Naive thymus-derived CD8-positive, alpha-beta T cell (primary cell): ENCODE measurements at places on chromosomes 11 and 22.

DNA sequence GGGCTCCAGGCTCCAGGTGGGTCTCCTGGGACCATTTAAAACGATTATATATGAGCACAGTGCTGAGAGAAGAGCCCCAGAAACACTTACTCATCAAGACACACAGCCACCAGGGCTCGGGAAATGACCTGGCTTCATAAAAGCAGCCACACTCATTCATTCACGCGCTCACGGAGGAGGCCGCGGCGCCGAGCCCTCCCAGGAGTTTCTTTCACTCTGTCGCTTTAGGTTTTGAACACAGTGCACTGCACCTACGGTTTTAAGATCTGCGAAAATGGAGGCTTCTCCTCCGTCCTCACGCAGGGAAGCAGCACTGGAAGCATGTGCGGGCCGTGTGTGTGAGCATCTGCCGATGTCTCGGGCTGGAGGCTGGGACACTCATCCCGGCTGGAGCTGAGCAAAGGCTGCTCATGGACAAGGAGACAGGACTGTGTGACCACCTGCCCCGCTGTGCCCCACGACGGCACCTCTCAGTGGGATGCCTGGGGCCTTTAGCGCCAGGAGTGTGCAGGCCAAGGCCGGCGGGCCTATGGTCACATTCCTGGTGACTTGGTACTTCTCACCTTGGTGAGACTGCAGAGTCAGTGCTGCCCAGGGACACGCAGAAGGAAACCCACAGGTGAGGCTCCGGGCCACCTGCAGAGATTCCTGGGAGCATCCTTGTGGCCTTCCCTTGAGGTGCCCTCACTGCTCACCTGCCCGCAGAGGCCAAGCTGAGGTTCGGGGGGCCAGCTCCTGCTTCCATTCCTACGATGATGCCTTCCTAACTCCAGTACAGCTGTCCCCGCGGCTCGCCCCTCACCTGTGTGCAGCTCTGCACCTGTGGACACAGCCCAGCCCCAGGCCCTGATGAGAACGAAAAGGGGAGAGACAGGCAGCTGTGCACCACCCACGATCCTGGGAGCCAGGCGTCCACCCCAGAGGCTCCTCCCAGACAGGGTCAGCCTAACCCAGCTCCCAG is 872.0 kb downstream of the BRD1 start:
- DNase-seq: no peak

DNA sequence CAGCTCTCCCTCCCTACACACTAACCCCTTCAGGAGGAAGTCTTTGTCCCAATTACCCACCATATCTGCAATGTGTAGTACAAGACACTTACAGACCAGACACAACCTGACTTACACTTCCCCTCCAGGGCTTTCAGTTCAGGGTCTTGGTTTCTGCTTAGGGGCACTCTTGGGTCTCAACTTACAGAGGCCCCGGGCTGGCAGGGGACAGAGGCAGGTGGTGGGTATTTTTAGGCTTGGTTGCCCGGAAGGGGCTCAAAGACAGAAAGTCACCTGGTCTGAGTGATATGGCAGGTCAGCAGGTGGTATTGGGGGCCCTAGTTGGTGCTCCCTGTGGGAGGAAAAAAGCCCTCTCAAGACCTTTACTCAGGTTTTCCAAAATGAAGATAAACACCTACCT is 3.4 kb upstream of the TMEM184B start:
- DNase-seq: no peak

DNA sequence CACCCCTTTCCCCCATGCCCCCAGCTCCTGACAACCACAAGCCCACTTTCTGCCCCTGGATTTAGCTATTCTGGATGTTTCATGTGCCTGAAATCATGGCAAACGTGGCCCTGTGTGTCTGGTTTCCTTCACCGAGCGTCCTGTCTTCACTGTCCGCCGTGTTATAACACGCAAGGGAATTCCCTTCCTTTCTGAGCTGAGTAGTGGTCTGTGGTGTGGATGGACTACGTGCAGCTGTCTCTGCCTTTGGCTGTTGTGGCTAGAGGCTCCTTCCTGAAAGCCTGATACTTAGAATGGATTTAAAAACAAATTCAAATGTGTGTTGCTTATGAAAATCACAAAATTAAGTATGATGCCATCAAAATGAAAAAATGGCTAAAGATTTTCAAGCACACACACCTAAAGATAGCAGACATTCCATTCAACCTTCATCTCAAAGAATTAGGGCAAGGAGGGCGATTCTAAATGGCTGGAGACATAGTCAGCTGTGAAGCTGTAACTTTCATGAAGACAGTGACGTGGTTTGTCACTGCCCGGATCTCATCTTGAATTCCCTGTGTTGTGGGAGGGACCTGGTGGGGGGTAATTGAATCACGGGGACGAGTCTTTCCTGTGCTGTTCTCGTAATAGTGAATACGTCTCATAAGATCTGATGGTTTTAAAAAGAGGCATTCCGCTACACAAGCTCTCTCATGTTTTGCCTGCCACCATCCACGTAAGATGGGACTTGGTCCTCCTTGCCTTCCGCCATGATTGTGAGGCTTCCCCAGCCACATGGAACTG is 30.5 kb downstream of the KCNQ1 start:
- DNase-seq: no peak

GRCh38 chr11:34135439-34135838 is 30.0 kb downstream of the NAT10 start:
- DNase-seq: no peak

- no peak for DNase-seq
Observed at GRCh38 chr22:28734393-28734792, 7.2 kb downstream of the CHEK2 start.

DNA sequence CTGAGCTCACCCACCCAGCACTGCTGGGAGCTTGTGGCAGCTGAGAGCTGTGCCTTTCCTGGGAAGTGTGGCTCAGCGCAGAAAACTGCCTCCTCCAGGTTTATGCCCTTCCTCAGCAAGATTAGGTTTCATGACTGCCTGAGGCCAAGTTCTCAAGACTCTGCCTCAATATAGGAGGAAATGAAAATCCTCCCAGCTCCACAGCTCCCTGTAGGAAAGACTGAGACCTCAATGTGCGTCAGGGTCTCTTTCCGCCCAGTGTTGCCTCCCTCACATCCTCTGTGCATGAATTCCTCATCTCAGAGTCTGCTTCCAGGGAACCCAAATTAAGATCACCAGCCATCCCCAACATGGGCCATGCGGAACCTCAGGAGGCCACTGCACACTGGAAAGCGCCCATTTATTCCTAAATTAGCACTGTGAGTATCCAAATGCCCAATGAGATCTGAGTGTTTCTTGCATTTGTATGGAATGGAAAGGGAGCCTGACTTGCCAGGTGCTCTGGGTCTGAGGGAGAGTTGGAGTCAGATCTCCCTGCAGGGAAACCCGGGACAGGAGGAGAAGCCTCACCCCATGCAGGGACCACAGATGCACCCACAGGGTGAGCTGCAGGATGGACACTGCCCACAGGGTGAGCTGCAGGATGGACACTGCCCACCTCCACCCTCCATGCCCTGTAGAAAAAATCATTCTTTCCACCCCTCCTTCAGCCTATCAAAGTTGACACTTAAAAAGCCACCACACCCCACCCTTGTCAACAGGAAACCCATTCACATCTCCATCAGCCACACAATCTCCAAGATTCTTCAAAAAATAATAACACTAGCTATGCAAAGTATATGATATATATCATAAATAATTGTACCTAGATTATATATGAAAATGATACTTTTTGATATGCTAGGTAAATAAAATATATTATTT is 97.4 kb upstream of the IGLL5 start:
- DNase-seq: no peak
